ENCODE measurements at places on chromosomes 1 and 21. TPM values are rescaled to one million over a fixed set of nuclear protein-coding genes. Genes with fewer than 3 reads are reported as not detected.

DNA sequence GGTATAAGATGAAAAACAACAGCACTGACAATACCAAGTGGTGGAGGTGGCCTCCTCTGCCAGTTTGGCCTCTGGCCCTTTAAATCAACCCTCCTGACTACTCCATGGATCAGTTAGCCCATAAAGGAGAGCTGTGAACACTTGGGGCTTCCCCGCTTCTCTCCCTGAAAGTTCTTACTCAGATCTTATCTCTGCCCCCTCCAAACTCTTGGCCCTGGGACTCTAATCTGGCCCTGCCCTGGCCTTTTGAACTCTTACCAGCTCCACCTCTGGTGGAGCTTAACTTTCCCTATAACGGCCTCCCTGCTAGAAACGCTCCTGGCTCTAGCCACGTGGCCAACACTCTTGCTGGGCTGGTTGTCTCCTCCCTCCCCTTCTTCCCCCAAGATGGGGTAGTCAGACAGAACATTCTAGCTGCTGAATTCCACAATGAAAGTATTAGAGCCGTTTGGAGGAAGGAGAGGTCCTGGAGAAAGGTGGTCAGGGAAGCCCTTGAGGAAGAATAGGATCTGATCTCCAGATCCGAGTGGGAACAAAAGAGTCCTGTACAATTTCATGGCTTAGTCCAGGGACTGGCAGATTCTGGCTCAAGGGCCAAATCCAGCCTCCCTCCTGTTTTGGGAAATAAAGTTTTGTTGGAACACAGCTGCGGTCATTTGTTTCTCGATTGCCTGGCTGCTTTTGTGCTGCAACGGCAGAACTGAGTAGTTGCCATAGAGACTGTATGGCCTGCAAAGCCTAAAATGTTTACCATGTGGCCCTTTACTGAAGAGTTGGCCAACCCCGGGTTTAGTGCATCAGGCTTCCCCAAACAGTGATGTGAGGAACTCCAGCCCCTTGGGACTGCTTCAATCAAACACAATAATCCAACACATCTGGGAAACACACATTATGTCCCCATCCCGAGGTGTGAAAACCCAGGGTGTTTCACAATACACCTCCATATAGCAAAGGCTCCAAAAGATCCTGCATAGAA, 9.5 kb upstream of the PIGR start:
- no peak for DNase-seq

- no peak for DNase-seq
Measured at GRCh38 chr1:4215391-4215790, 315.3 kb upstream of the C1orf174 start.

The RHEX gene
- polyA plus RNA-seq = 0.53 TPM

The ADGRB2 gene
- polyA plus RNA-seq = 13.6 TPM

- no peak for DNase-seq
Measured at GRCh38 chr1:101520302-101520701, 283.5 kb downstream of the S1PR1 start.

DNA sequence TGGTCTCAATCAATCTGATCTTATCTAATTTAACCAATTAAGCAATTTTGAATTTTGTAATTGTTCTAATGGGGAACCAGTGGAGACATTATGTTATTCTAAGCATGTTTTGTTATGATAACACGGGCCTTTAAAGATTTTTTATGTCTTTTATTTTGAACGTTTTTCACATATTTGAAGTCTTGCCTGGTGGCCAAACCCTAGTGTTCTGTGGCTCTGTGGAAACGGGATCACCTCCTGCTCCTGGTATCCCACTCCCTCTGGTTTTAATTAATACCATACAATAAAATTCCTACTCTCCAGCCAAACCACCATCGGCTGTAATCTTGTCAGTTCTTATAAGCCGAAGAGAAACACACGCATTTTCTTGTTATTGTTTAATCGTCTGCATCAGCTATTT, 22.9 kb upstream of the LMO4 start:
- no peak for DNase-seq

- no peak for DNase-seq
Measured at GRCh38 chr1:84582802-84583587, 8.8 kb upstream of the CTBS start.

DNA sequence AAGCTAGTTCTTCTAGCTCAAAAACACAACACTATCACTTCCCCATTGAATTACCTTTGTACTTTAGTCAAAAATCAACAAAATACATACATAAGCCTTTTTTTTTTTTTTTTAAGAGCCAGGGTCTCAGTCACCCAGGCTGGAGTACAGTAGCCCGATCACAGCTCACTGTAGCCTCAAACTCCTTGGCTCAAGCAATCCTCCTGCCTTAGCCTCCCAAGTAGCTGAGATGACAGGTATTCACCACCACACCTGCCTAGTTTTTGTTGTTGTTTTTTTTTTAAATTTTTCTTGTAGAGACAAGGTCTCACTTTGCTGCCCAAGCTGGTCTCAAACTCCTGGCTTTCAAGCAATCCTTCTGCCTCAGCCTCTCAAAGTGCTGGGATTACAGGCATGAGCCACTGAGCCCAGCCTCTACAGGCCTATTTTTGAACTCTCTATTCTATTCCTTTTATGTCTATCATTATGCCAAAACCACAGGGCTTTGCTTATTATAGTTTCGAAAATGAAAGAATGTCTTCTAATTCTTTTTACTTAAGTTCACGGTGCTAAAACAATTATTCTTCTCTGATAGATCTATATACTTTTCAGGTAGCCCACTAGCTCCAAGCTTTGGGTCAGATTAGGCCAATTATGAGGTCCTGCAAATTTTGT, 29.6 kb downstream of the GPBP1L1 start:
- DNase-seq = no peak

DNA sequence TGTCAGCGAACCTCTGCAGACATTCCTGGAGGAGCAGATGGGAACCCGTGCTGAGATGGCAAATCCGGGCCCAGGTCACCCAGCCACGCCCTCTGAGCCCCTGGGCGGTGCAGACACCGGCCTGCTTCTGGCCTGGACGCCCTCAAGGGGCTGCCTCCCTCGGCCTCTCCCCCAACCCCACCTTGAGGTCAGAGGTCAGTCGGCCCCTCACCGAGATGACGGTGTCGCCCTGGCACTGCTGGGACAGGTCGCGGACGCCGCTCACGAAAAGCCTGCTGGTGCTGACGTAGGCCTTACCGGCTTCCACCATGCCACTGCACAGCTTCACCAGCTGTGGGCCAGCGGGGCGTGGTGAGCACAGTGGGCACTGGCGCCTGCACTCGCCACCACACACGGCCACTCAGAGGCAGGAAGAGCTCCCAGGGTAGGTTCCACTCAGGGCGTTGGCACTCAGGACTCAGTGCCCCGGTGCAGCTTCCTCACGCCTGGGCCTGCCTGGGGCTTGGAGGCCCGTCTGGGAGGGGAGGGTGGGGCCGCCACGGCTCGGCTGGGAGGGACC, 4.7 kb downstream of the ACAP3 start:
- no peak for DNase-seq

GRCh38 chr1:116260621-116261020, 112.4 kb upstream of the ATP1A1 start:
- DNase-seq = no peak

- DNase-seq = no peak
Measured at GRCh38 chr1:216323344-216323743, 99.9 kb downstream of the USH2A start.

The LMOD1 gene
- 48.7 TPM for polyA plus RNA-seq

DNA sequence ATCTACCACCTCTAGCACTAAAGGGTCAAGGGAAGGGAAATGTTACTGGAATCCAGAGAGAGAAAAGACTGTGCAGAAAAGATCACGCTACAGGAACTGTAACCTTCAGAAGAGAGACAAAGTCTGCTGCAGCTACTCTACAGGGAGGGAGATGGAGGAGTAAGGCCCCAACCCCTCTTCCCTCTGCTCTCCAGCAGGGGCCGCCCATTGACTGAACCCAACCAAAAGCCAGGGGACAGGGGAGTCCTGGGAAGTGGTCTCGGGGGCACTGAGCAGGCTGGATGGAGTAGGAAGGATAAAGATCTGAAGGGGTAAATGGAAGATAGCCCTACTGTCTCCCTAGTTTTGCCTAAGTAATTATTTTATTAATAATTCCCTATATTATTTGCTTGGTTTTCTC, 72.8 kb upstream of the NR5A2 start:
- no peak for DNase-seq

The C4BPA gene
- 0.47 TPM for polyA plus RNA-seq

GRCh38 chr1:3644273-3644672, 5.6 kb downstream of the WRAP73 start:
- DNase-seq = no peak

DNA sequence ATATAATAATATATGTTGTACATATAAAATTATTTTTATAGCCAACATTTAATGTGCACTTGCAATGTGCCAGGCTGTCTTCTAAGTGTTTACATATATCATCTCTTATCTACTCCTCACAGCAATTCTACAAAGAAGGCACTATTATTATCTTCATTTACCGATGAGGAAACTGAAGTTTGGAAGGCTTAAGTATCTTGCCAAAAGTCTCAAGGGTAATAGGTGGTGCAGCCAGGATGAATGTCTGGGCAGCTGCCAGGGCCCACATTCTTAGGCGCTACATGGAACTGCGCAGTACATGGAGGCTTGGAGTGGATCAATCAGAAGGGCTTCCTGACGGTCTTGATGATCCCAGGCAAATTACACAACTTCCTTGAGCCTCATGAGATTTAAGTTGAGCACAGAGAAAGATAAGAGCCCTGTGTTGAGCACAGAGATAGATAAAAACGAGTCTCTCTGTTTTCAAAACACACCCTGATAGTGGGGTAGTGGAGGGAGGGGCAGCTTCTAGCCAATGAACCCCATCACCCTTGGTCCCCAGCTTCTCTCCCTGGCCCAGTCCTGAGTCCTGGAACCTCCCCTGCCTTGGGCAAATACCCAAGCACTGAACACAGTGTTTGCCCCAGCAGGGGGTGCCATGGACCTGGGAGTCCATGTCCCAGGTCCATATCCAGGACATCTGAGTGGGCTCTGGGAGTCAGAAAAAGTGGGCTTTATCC, 9.2 kb downstream of the POU3F1 start:
- DNase-seq = no peak

DNA sequence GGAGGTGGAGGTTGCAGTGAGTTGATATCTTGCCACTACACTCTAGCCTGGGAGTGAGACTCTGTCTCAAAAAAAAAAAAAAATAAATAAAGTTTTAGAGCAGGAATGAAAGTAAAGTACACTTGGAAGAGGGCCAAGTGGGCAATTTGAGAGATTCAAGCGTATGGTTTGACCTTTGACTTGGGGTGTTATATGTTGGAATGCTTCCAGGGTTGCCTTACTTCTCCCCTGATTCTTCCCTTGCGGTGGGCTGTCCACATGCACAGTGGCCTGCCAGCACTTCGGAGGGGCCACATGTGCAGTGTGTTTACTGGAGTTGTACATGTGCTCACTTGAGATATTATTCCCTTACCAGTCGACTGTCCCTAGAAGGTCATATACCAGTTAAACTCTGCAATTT, 295.5 kb upstream of the PROX1 start:
- no peak for DNase-seq

GRCh38 chr1:186463511-186463910, 2.6 kb upstream of the PDC start:
- DNase-seq = no peak

The NR1I3 gene
- polyA plus RNA-seq = 0.83 TPM

The TRABD2B gene
- polyA plus RNA-seq = 3.8 TPM

GRCh38 chr1:111977378-111977777, 12.1 kb downstream of the KCND3 start:
- DNase-seq = no peak

- DNase-seq = no peak
Measured at GRCh38 chr1:67308136-67308535, 463 bp downstream of the IL12RB2 start.

DNA sequence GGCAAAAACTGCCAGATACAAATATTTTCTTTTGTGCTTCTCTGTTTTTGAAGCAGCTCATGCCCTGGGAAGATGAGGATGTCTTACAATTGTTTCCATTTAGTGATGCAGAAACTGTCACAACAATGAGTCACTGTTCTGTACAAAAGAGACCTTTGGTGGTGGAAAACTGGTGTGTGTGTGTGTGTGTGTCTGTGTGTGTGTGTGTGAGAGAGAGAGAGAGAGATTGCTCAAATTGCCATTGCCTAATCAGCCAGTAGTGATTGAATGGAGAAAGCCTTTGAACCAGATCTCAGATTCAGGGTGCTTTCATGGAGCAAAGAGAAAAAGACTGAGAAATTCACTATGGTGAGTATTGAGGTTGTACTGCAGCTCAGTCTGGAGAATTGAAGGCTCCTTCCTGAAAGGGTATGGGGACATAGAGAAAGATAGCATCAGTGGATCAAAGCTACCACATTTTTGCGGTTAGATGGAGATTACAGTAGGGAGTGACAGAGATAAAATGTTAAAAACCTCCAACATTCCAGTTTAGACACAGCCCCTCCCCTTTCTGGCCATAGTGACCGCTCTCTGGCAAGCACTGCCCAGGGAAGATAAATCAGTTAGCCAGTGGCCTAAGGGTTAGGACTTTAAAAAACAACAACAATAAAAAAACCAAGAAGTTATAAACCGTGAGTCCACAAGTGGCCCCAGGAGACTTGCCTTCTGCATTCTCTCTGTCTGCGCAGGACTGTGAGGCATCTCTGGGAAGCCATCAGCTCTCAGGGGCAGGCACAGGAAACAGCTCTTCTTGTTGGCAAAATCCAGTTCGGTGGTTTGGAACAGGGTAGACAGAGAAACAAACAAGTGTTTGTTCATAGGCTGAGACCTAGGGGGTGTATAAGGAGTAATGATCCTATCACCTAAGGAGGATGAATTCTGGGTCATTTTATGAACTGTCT, 406.5 kb downstream of the DUSP10 start:
- no peak for DNase-seq

The HJV gene
- 258 TPM for polyA plus RNA-seq

- DNase-seq = no peak
Measured at GRCh38 chr1:215651867-215652266, 84.8 kb downstream of the KCTD3 start.

The AQP10 gene
- polyA plus RNA-seq = not detected

The FAM78B gene
- polyA plus RNA-seq = 3.9 TPM

- DNase-seq = no peak
Measured at GRCh38 chr1:11764115-11764514, 2.1 kb downstream of the C1orf167 start.

GRCh38 chr1:43963006-43963405, 6.8 kb upstream of the DPH2 start:
- DNase-seq = no peak

The BTF3L4 gene
- 72.2 TPM for polyA plus RNA-seq

DNA sequence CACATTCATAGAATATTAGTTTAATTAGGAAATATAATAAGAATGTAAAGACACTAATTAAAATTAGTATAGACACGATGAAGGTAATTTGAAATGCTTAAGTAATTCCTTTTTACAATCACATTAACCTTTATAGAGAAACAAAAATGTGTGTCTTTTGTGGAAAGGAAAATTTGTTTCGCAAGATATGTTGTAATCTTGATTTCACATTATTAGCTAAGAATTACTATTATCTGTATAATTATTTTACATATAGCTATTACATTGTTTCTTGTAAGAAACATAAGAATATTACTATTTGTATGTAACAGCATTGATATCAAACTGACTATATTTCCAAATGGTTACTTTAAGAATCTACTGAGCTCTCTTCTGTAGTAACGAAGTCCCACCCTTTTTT, 111.2 kb downstream of the PTPRC start:
- DNase-seq = no peak

The CLCA4 gene
- polyA plus RNA-seq = not detected

The KRTAP10-7 gene
- polyA plus RNA-seq = not detected

The KCNK1 gene
- 1.3 TPM for polyA plus RNA-seq

GRCh38 chr1:175742790-175743459, 470 bp downstream of the TNR start:
- peak; percentile 43 for DNase-seq

- no peak for DNase-seq
Measured at GRCh38 chr1:59367301-59368007, 70.6 kb downstream of the FGGY start.

The PCBP3 gene
- 0.89 TPM for polyA plus RNA-seq

Data from forelimb muscle (tissue), 1 donor.